ENCODE measurements at places on chromosomes 5 and 9. TPM values are rescaled to one million over a fixed set of nuclear protein-coding genes. Genes with fewer than 3 reads are reported as not detected.
A peak's percentile ranks its signal among the peaks of the same experiment; 100 is the strongest.

LCN1 gene
- not detected for total RNA-seq

AGXT2 gene
- not detected for total RNA-seq

AFAP1L1 gene
- 9.5 TPM for total RNA-seq

DNA sequence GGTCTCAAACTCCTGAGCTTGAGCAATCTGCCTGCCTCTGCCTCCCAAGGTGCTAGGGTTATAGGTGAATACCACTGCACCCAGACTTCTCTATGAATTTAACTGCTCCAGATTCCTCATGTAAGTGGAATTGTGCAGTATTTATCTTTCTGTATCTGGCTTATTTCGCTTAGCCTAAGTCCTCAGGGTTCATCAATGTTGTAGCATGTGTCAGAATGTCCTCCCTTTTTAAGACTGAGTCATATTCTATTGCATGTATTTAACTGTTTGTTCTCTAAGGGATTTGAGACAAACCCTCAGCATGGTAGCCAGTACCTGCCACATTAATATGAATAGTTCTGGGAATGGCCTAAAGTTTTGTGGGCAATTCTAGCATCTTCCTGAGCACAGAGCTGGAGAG is 53.9 kb upstream of the TUT7 start:
- H3K27me3 ChIP-seq: no peaks in the 10 kb centered on the region
- H3K4me1 ChIP-seq: peaks cover 13% of the 10 kb centered on the region

DNA sequence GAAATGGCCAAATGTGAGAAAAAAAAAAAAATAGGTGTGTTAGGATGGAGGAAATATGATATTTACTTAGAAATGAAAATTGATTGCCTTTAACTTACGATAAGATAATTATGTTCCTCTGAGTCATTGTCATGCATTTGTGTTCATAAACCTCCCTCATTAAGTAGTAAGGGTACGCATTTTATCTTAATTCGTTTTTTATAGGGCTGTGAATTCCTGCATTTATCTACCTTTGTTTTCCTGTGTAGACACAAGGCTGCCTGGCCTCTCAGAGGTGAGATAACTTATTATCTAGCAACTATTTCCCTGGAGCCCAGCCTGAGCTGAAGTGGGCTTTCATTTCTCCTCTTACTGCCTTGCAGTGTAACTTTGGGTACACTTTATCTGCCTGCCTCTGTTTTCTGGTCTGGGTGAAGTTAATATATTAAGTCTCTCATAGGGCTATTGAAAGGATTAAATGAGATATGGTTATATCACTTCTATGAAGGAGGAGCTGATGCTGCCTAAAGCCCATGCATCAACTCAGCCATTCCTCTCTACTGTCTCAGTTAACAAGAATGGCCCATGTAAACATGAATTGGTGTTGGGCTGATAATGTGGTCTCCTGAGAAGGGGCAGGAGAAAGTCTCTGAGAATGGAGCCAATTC is 103.8 kb upstream of the KLF4 start:
- H3K4me3 ChIP-seq: no peak overlapping the region
- no peak overlapping the region for H3K27ac ChIP-seq
- H3K36me3 ChIP-seq: no peaks in the 10 kb centered on the region
- no peaks in the 10 kb centered on the region for H3K27me3 ChIP-seq

DNA sequence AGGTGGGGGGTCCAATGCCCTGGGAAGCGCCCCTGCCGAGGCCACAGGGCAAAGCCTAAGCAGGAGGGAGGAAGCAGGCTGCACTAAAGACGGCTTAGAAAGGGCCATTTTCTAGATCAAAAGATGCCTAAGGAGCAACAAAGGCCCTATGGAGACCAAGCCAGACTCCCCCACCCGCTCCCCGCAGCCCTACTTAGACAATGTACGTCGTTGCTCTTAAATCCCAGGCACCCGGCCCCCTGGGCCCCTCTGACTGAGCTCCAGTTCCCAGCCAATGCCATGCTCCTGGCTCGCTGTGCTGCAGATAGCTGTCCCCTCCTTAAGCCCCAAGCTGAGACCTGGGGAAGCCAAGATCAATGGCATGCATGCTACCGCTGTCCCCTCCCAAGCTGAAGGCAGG is 10.3 kb downstream of the IPPK start:
- peaks cover 2% of the 10 kb centered on the region for H3K36me3 ChIP-seq
- H3K4me3 ChIP-seq: no peak overlapping the region
- H3K27ac ChIP-seq: no peak overlapping the region
- H3K4me1 ChIP-seq: peaks cover under 1% of the 10 kb centered on the region
- DNase-seq: no peak

GRCh38 chr9:72297516-72297915 is 67.5 kb downstream of the ZFAND5 start:
- H3K27ac ChIP-seq: no peak overlapping the region
- no peaks in the 10 kb centered on the region for H3K27me3 ChIP-seq
- H3K4me1 ChIP-seq: peaks cover 2% of the 10 kb centered on the region
- H3K36me3 ChIP-seq: no peaks in the 10 kb centered on the region
- H3K4me3 ChIP-seq: no peak overlapping the region

GRCh38 chr5:9365512-9365911 is 180.4 kb downstream of the SEMA5A start:
- no peaks in the 10 kb centered on the region for H3K36me3 ChIP-seq
- no peaks in the 10 kb centered on the region for H3K27me3 ChIP-seq
- no peak for DNase-seq
- no peak overlapping the region for H3K4me3 ChIP-seq
- H3K4me1 ChIP-seq: peaks cover 3% of the 10 kb centered on the region

- no peaks in the 10 kb centered on the region for H3K27me3 ChIP-seq
- DNase-seq: no peak
- H3K27ac ChIP-seq: peak overlapping the region; percentile 49
- H3K4me1 ChIP-seq: peaks cover 2% of the 10 kb centered on the region
Measured at GRCh38 chr5:88732181-88732633, 150.8 kb downstream of the MEF2C start.

Data from fibroblast of lung (primary cell).